ENCODE measurements at places on chromosomes 1 and 21. TPM values are rescaled to one million over a fixed set of nuclear protein-coding genes. Genes with fewer than 3 reads are reported as not detected.

GRCh38 chr1:217188280-217189237 lies 442.3 kb downstream of the GPATCH2 start:
- no peak for DNase-seq
- peaks cover 19% of the 10 kb centered on the region for H3K4me1 ChIP-seq
- H3K36me3 ChIP-seq = no peaks in the 10 kb centered on the region
- peak overlapping the region; percentile 3 for H3K27ac ChIP-seq
- H3K4me3 ChIP-seq = no peak overlapping the region

- no peaks in the 10 kb centered on the region for H3K4me1 ChIP-seq
- H3K4me3 ChIP-seq = no peak overlapping the region
- no peaks in the 10 kb centered on the region for H3K27me3 ChIP-seq
- H3K27ac ChIP-seq = peak overlapping the region; percentile 72
Observed at GRCh38 chr21:39319251-39319756, 5.9 kb upstream of the BRWD1 start.

DNA sequence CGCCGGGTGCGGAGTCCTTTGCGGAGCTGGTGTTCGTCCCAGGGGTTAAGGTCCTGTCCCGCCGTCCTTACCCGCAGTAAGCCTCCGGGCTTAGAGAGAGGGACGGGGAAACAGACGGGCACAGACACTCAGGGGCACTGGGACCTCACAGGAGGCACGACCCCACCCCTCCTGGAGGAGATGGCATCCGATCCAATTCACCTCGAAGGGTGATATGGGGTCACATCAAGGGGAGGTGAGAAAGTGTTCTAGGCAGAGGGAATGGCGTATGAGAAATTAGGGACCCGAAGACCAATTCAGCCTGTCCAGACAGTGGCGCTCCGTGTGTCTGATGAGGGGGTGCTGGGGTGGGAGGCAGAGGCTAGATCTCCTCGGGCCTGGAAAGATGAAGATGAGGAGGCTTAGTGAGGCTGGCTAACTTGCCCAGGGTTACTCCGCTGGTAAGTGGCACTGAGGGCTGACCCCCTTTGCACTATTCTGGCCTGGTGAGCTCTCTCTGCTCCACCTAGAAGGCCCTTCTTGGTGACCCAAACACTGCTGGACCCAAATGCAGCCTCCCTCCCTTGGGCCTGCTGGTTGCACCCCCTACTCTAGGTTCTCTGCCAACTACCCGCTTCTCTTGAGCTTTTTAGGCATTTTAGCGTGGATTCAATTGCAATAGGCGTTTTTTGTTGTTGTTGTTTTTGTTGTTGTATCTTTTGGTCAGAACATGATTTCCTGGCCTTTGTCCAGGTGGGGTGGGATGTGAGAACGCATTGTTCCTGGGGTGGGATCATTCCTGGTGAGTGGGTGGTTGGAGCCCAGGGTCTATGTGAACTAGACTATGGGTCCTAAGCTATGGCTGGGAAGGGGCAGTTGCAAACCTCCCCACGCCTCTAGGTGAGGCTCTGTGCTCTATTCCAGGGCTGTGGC lies 12.3 kb downstream of the BTBD19 start:
- no peaks in the 10 kb centered on the region for H3K36me3 ChIP-seq
- peak; percentile 66 for DNase-seq
- no peaks in the 10 kb centered on the region for H3K27me3 ChIP-seq
- H3K27ac ChIP-seq = peak overlapping the region; percentile 91

DNA sequence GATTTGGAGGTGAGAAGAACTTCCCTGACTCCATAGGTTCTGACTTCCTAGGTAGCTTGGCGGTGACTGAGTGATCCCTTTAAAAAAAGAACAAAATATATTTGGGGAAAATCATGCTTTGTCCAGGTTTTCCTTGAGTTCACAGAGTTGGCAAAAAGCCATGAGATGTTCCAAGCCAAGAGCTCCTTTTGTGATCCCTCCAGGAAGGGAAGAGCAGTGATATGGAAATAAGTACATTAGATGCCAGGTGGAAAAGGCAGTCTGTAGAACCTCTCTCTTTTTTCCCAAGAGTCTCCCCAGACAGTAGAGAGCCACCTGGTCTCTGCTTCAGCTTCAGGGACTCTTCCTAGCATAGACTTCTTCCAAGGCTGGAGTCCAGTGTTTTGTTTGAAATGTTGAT lies 10.2 kb downstream of the TLCD4 start:
- no peaks in the 10 kb centered on the region for H3K27me3 ChIP-seq
- H3K4me1 ChIP-seq = no peaks in the 10 kb centered on the region
- H3K27ac ChIP-seq = no peak overlapping the region
- no peak overlapping the region for H3K4me3 ChIP-seq
- no peak for DNase-seq

- no peak for DNase-seq
- no peaks in the 10 kb centered on the region for H3K4me1 ChIP-seq
- H3K4me3 ChIP-seq = no peak overlapping the region
- H3K27me3 ChIP-seq = no peaks in the 10 kb centered on the region
- no peak overlapping the region for H3K27ac ChIP-seq
Observed at GRCh38 chr21:35833388-35833787, 226.9 kb downstream of the SETD4 start.

- no peaks in the 10 kb centered on the region for H3K36me3 ChIP-seq
- no peak overlapping the region for H3K27ac ChIP-seq
Observed at GRCh38 chr1:68011657-68012375, 38.6 kb downstream of the DIRAS3 start.

GRCh38 chr1:55860326-55860725 lies 645.2 kb upstream of the USP24 start:
- no peaks in the 10 kb centered on the region for H3K4me1 ChIP-seq
- H3K36me3 ChIP-seq = no peaks in the 10 kb centered on the region
- no peak overlapping the region for H3K27ac ChIP-seq
- H3K27me3 ChIP-seq = no peaks in the 10 kb centered on the region
- no peak overlapping the region for H3K4me3 ChIP-seq
- DNase-seq = no peak

DNA sequence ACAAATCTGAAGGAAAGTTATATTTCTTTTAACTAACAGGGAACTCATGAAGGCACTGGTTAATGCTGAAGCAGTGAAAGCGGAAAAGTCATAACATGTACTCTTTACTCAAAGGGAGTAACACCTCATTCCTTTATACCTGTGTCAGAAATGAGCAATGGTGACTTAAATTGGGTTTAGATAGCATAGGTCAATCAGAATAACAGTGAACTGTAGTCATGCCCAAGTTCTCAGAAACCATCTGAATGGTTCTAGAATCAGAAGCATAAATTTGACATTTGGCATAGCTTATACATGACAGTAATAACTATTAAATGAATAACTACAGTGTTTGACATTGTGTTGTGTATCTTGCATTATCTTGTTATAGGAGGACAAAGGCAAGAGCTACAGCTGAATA lies 382.0 kb downstream of the NUF2 start:
- no peak overlapping the region for H3K27ac ChIP-seq
- no peaks in the 10 kb centered on the region for H3K4me1 ChIP-seq

- H3K27me3 ChIP-seq = no peaks in the 10 kb centered on the region
- no peak overlapping the region for H3K4me3 ChIP-seq
- H3K36me3 ChIP-seq = no peaks in the 10 kb centered on the region
- no peak for DNase-seq
Observed at GRCh38 chr1:66400660-66401059, 133.3 kb upstream of the SGIP1 start.

DNA sequence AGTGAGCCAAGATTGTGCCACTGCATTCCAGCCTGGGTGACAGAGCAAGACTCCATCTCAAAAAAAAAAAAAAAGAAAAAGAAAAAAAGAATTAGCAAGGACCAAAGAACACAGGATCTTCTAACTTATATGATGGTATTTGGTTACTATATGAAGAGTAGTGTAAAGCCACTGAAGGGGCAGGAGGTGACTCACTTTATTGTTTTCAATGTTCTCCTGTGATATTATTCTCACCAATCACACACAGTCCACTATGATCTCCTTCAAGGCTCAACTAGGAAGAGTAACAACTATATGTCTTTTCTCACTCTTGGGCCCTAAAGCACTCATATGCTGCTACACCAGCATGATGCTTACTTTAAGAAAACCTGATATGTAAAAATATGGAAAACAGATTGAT lies 26.7 kb downstream of the RC3H1 start:
- H3K4me1 ChIP-seq = no peaks in the 10 kb centered on the region
- no peak overlapping the region for H3K27ac ChIP-seq
- peaks cover 18% of the 10 kb centered on the region for H3K36me3 ChIP-seq
- no peak for DNase-seq
- H3K4me3 ChIP-seq = no peak overlapping the region

DNA sequence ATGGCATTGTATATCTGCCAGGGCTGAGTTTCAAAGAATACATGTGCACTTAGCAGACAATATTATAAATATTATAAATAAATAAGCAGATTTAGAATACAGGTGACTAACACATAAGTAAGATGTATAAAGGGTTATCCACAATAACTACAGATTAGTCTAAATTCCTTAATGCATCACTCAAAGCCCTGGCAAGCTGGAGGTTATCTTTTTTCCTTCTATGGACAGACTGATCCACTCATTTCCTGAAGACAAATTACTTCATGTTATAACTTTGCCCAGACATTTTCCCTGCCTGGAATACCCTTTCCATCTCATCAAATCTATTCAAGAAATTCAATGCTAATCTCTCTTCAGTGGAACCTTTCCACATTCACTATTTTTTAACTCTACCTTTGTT lies 38.8 kb downstream of the LUZP1 start:
- no peak overlapping the region for H3K27ac ChIP-seq
- no peaks in the 10 kb centered on the region for H3K4me1 ChIP-seq
- H3K4me3 ChIP-seq = no peak overlapping the region
- H3K36me3 ChIP-seq = no peaks in the 10 kb centered on the region

DNA sequence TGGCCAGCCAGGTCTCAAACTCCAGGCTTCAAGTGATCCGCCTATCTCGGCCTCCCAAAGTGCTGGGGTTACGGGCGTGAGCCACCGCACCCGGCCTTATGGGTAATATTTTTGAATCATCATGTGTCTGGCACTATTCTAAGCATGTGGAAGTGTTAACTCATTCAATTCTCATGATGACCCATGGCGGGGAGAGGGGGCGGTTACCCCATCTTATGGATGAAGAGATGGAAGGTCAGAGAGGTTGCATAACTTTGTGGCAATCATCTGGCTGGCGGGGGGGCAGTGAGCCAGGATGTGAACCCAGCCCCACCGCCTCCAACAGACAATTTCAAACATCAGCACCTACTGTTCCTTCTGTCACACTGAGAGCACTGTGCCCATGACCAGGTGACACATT lies 11.5 kb upstream of the TAS1R2 start:
- H3K27me3 ChIP-seq = no peaks in the 10 kb centered on the region
- no peaks in the 10 kb centered on the region for H3K36me3 ChIP-seq
- no peak overlapping the region for H3K27ac ChIP-seq
- no peak for DNase-seq
- H3K4me1 ChIP-seq = no peaks in the 10 kb centered on the region

DNA sequence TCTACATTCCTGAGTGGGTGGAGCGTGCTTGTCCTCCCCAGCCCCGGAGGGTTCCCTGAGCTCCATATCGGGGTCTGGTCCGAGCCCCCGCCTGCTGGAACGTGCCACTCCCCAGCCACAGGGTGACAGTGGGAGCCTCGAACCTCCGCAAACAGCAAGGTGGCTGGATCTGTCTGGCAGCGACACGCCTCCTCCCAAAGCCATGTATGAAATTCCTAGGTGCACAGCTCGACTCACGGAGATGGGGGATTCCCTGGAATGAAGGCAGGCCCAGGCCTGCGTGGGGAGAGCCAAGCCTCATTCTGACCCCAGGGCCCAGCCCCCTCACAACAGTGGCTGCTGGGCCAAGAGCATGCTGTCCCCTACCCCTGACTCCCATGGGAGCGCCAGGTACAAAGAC lies 32.9 kb downstream of the TP73 start:
- H3K27ac ChIP-seq = no peak overlapping the region
- no peak overlapping the region for H3K4me3 ChIP-seq
- no peaks in the 10 kb centered on the region for H3K4me1 ChIP-seq
- no peaks in the 10 kb centered on the region for H3K36me3 ChIP-seq
- no peak for DNase-seq

Gene S100A13
- 305 TPM for total RNA-seq

Gene STIL
- total RNA-seq = 0.28 TPM

Gene NTNG1
- 17.6 TPM for total RNA-seq

Gene TMEM79
- total RNA-seq = 0.71 TPM

Gene NBPF6
- total RNA-seq = not detected

Gene ERICH3
- 0.16 TPM for total RNA-seq

Gene TOR3A
- 53.5 TPM for total RNA-seq
